ENCODE measurements at places on chromosomes 3 and 15. TPM values are rescaled to one million over a fixed set of nuclear protein-coding genes. Genes with fewer than 3 reads are reported as not detected.

GRCh38 chr15:41603941-41604911 is 45.2 kb downstream of the TYRO3 start:
- no peak overlapping the region for H3K27ac ChIP-seq
- H3K4me1 ChIP-seq, result no peaks in the 10 kb centered on the region
- H3K27me3 ChIP-seq, result no peaks in the 10 kb centered on the region
- H3K4me3 ChIP-seq, result no peak overlapping the region
- DNase-seq, result peak; percentile 82
- H3K36me3 ChIP-seq, result no peaks in the 10 kb centered on the region

DNA sequence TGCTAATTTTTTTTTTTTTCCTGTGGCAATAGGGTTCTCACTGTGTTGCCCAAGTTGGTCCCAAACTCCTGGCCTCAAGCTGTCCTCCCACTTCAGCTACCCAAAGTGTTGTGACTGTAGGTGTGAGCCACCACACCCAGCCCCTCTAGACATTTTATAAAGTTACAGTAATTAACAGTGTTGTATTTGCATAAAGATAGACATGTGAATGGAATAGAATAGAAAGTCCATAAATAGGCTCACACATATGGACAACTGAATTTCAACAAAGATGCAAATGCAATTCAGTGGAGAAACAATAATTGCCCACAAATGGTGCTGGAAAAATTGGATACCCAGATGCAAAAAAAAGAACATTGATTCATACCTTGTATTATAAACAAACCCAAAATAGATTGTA is 39.9 kb downstream of the PLS1 start:
- no peaks in the 10 kb centered on the region for H3K27me3 ChIP-seq
- no peak overlapping the region for H3K27ac ChIP-seq
- H3K4me1 ChIP-seq, result no peaks in the 10 kb centered on the region
- H3K4me3 ChIP-seq, result no peak overlapping the region
- H3K36me3 ChIP-seq, result no peaks in the 10 kb centered on the region

GRCh38 chr15:53160092-53160704 is 370.1 kb upstream of the ONECUT1 start:
- DNase-seq, result no peak
- H3K27me3 ChIP-seq, result no peaks in the 10 kb centered on the region
- no peak overlapping the region for H3K27ac ChIP-seq
- H3K36me3 ChIP-seq, result no peaks in the 10 kb centered on the region
- H3K4me3 ChIP-seq, result no peak overlapping the region
- no peaks in the 10 kb centered on the region for H3K4me1 ChIP-seq

DNA sequence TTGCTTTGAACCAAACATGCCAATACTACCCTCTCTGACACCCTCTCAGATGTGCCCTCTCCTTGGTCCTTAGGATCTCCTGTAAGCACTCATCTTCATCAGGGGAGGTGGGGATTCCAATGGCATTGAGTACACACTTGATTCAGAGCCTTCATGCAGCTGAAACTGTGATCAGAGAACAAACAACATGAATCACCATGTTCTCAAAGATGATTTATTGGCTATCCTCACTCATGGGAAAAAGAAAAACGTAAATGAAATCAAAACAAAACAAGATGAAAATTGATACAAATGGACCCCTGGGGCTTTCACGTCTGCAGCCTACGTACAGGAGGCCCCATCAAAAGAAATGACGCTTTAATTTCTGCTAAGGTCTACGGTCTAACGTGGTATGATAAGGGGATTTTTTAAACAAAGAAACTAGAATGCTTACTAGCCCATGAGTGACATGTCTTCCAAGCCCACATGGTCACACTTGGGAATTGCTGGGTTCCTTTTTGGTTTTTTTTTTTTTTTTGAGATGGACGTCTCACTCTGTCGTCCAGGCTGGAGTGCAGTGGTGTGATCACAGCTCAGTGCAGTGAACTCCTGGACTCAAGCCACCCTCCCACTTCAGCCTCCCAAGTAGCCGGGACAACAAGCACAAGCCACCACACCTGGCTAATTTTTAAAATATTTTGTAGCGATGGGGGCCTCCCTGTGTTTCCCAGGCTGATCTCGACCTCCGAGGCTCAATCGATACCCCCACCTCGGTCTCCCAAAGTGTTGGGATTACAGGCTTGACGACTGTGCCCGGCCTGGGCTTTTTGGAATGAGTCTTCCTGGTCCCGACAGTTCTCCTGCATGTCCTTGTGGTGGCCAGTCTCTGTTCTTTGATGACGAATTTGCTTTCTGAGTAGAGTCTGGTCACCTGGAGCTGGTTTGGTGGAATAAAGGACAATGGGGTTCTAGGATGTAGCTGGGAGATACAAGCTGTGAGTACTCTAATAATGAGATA is 202.6 kb downstream of the XXYLT1 start:
- peak; percentile 36 for DNase-seq
- no peaks in the 10 kb centered on the region for H3K27me3 ChIP-seq
- no peak overlapping the region for H3K27ac ChIP-seq
- peaks cover 4% of the 10 kb centered on the region for H3K4me1 ChIP-seq

DNA sequence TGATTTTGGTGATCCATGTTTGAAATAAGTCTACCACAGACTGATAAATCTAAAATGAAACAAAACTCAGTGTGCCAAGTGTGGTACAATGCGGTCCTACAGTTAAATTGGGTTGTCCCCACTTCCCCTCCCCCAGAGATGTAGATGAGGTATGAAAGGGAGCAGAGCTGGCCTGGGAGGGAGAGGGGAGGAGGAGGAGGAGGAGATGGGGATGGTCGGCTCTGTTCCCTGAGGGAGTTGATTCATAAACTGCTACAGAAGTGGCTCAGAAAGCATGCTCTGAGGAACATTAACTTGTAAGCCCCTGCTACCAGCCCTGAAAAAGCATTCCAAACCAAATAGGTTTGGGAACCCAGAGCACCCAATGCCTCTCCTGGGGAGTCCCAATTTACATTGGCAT is 28.0 kb upstream of the CHRNB4 start:
- no peak overlapping the region for H3K4me3 ChIP-seq
- H3K4me1 ChIP-seq, result peaks cover 28% of the 10 kb centered on the region
- no peaks in the 10 kb centered on the region for H3K36me3 ChIP-seq
- no peak for DNase-seq
- no peak overlapping the region for H3K27ac ChIP-seq

DNA sequence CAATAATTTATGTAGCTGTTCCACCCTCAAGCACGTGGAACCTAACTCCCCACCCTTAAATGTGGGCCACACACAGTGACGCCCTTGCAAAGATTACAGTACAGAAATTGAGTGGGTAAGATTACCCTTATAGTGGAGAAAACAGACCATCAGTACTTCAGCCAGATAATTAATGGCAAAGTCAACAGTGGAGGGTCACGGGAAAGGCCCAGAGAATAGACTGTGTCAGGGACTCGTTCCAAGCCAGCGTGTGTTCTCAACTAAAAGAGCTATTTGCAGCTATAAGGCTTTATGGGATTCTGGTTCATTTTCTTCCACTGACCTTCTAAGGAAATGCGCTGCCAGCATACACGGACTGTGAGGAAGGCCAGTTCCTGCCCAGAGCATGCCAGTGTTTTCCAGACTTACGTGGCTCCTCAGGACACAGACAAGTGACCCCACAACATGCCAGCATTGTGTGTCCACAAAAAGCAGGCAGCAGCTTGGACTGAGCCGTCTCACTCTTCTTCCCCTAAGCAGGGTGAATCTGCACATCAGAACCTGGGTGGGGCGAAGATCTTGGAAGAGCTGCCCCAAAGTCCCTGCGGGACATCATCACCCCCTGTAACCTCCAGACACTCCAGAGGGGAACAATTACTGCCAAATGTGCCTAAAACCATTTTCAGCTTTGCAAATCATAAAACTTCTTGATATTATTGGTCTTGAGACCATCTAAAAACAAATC is 428.5 kb downstream of the OCA2 start:
- H3K4me1 ChIP-seq, result no peaks in the 10 kb centered on the region
- no peaks in the 10 kb centered on the region for H3K36me3 ChIP-seq
- H3K27me3 ChIP-seq, result no peaks in the 10 kb centered on the region
- no peak for DNase-seq
- H3K27ac ChIP-seq, result no peak overlapping the region

USP19 gene
- total RNA-seq, result 67.2 TPM

UQCC5 gene
- total RNA-seq, result 7.6 TPM

ZPLD1 gene
- not detected for total RNA-seq

MYRIP gene
- 26.7 TPM for total RNA-seq

Data from spleen (tissue), 13 donors.